Inflammatory macrophage treated with lipopolysaccharide for 1 hour (primary cell): ENCODE measurements at places on chromosomes 12 and 14.

DNA sequence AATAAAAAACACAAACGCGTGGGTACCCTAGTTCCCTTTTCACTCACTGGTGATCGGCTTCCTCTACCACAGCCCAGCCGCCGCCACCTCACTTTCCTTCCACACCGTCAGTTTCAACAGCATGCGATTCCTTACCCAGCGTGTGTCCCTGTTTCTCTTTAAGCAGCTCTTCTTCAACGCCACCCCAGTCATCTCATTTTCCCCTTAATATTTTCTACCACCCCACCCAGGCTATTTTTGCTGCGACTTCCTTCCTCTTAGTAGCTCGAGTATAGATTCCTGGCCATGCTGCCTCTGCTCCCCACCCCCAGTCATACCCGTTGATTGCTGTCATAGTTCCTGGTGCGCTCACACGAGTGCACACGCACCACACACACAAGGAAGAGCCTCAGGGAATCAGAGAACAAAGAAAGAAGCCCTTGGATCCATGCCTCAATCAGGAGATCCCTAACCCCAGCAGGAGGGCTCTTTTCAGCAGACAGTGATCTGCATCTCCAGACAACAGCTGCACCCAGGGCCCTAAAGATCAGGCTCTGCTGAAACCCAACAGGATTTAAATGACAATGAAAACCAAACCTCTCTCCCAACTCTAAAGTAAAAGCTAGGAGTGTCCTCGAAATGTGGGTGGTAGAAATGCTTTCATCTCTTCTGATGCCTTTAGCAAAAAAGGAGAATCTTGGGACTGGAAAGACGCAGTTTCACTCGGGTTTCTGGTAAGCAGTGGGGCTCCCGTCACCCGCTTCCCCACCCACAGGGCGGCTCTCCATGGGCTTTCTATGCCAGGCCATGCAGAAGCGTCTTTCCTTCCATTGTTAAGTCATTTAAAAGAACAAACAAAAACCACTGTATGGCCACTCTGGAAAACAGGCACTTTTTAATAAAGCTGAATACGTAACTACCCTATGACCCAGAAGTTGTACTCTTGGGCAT is 23.8 kb downstream of the VPS37B start:
- peak; percentile 78 for DNase-seq

DNA sequence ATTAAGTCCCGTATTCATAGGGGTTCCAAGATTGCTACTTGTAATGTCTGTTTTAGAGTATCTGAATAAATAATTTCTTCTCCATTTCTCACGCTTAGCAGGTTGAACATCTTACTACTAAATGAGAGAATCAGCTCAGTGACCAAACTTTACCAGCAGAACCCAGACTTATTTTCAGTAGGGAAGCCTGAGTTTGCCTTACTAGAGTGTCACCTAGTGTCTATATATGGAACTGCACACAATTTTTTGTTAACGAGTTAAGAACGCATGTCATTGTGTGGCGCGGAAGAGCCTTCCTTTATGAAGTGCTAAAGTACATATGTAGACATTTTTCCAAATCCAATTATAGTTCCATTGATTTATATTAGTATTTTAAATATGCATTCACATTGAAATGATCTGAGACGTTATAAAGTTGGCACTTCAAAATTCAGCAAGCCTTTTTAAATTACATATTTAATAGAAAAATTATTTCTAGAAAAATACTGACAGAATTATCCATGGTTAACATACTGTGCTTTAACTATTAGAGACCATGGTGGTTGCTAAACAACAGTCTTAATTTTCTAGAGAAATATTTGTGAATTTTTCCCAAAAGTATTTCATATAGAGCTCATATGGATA is 88.3 kb downstream of the RPS29 start:
- peak; percentile 43 for DNase-seq

GRCh38 chr12:114684870-114685273 is 897 bp upstream of the TBX3 start:
- DNase-seq = no peak

GRCh38 chr14:91377700-91378652 is 39.6 kb downstream of the CCDC88C start:
- peak; percentile 56 for DNase-seq

DNA sequence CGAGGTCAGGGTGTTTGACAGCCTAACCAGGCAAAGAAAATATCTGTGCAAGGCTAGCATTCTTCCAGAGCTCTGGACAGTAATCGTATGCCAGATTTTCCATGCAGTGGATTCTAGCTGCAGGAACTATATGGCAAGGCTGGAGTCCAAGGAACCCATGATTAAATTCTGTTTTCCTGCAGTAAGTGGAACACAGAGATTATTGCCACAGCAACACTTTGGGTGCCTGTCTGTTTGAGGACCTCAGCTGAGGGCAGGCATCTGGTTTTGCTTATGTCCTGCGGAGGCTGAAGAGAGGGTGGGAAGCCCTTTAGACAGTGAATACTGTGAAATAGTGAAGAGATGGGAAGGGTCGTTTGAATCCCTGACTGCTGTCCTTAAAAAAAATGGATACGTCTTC is 104.4 kb downstream of the DAD1 start:
- DNase-seq = no peak

DNA sequence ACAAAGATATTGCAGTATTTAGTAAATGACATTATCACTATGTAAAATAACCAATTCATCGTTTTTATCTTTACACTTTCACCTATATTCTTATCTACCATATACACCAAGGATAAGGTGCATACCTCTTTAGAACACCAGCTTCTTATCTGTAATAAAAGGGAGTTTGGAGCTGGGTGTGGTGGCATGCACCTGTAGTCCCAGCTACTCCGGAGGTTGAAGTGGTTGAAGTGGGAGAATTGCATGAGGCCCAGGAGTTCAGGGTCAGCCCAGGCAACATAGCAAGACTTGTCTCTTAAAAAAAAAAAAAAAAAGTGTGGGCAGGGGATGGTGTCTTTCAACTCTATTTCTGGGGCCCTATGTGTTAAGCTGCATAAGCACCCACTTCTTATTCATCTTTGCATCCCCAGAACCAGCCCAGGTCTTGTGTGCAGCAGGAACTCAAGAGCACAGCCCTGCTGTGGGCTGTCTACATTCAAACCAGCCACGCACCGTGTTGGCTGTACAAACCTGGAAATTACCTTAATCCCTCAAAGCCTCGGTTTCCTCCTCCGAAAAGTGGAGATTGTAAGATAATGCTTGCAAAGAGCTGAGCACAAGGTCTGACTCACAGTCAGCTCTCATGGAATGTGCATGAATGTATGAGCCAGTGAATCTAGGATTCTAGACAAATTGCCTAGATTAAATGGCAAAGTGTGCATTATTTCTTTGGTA is 256.6 kb upstream of the FOXN3 start:
- DNase-seq = no peak
